ENCODE measurements at places on chromosomes 13 and 19.

DNA sequence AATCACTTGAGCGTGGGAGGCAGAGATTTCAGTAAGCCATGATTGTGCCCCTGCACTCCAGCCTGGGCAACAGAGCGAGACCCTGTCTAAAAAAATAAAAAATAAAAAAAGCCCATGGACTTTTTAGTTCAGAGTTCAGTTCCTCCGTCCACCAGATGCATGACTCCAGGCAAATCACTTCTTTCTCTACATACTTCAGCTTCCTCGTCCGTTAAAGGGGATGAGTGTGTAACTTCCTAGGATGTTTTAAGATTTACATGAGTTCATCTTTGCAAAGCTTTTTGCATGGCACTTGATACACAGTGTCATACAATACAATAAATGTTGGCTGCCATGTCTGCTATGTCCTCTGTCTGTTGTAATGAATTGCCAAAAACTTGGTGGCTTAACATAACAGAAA, 10.0 kb upstream of the FFAR2 start:
- no peak for DNase-seq

- no peak for DNase-seq
Observed at GRCh38 chr19:13132471-13133180, 14.6 kb downstream of the NACC1 start.

DNA sequence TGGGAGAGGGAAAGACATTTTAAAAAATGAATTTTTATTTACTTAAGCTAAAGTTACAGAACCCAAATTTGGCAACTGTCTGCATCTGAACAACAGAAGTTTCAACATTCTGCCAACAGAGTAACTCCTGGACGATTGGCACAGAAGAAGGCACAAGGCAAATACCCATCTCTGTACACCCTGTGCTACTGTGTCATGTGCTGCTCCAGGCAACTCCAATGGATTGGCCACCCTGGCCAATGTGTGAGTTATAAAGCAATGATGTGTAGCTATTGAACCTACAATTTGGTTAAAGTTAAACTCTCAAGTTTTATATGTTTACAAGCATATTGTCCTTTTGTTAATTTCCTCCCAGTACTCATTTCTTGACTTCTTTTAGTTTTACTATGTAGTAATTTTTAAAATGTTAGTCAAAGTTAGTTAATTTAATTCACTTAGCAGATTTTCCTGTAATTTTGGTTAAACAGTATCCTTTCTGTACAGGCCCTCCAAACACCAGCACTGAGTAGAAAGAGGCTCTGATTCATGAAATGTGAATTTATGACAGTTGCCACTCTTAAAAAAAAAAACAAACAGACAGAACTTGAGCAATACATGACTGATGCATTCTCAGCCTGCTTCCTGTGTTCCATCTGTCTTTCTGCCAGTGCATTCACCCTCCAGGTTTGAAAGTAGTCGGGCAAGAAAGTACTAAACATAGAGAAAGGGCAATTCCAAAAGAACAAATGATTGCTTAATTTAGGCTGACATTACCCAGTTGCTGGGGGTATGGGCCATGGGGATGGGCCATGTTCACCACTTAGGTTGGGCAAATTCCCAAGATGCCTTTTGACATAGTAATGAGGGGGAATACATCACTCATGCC, 5.9 kb downstream of the STARD13 start:
- DNase-seq = no peak

DNA sequence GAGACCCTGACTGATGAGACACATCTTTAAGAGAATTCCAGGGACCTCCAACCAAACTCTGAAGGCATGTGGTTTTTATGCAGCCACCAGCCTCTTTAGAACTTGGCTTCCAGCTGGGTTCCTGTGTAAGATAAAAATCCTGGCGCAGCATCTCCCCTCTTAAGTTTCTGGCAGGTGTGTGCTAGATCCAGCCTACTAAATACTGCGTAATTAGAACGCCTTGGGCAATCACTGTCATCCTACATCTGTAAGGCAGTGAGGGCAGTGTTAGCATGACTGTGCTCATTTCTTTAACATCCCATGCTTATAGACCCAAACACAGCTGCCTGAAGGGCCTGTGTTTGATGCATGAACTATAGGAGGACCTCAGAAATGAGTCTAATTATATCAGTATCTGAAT, 173.5 kb upstream of the OBI1 start:
- DNase-seq = no peak

- no peak for DNase-seq
Observed at GRCh38 chr13:90793261-90793820, 554.1 kb upstream of the MIR17HG start.

DNA sequence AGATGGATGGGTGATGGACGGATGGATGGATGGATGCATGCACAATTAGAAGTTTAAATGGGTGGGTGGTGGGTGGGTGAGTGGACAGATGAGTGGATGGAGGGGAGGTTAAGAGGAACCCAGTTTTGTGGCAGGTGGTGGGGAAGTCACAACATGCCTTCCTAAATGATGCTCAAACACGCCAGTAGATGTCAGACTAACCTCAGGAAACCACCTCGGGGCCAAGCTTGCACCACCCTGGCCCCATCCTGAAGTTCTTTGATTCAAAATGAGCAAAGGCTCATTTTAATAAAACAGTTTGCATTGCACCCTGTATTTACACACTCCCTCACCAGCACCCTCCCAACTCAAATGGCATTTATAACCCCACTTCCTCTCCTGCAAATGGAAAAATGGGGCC, 91.4 kb upstream of the CACNA1A start:
- peak; percentile 77 for DNase-seq

DNA sequence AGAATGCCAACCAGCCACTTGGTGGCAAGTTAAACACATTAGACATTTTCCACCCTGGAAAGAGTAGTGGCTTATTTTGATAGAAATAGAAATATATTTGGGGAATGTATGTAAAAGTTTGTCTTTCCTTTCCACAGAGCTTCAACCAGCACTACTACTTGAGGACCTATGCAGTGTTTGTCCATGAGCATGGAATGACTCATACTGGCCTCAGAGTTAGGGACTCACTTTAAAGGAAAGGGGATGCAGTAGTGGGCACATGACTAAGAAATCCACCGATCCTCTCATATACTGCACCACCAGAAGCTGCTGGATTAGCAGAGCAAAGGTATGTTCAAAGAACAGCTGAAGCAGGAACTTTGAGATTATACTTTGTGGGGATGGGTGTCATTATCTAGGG, 62.6 kb downstream of the LACC1 start:
- DNase-seq = no peak

DNA sequence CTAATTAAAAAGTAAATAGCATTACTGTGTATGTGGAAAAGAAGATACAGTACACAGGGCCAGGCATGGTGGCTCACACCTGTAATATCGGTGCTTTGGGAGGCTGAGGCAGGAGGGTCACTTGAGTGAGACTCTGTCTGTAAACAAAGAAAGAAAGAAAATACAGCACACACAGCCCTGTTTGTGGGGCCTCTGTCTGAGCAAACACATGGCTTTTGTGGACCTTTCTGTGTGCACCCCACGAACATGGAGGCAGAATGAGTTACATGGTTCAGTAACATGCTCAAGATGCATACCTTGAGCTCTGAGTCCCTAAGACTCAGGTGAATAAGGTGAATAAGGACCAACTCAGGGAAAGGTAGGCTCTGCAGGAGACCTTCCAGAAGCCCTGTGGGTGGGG, 20.0 kb upstream of the AMER2 start:
- DNase-seq = no peak

- no peak for DNase-seq
Observed at GRCh38 chr19:28841531-28841930, 371.4 kb downstream of the UQCRFS1 start.

DNA sequence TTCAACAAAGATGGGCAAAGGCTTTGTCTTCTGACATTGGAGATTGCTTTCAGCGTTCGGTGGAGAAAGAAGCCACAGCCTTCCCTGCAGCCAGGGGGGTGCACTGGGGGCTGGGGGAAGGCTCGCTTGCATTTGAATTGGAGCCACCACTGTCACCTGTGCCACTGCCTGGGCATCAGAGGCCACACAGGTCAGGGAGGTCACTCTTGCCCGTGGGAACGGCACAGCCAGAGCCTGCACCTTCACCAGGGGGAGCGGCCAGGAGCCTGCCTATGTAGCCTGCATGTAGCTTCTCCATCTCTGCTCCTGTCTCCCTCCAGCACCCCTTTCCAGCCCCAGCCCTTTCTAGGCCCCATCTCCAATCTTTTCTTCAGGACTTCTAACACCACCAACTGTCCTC, 43.7 kb upstream of the KCTD15 start:
- no peak for DNase-seq

GRCh38 chr13:24276861-24277260, 32.5 kb upstream of the C1QTNF9 start:
- DNase-seq = no peak

DNA sequence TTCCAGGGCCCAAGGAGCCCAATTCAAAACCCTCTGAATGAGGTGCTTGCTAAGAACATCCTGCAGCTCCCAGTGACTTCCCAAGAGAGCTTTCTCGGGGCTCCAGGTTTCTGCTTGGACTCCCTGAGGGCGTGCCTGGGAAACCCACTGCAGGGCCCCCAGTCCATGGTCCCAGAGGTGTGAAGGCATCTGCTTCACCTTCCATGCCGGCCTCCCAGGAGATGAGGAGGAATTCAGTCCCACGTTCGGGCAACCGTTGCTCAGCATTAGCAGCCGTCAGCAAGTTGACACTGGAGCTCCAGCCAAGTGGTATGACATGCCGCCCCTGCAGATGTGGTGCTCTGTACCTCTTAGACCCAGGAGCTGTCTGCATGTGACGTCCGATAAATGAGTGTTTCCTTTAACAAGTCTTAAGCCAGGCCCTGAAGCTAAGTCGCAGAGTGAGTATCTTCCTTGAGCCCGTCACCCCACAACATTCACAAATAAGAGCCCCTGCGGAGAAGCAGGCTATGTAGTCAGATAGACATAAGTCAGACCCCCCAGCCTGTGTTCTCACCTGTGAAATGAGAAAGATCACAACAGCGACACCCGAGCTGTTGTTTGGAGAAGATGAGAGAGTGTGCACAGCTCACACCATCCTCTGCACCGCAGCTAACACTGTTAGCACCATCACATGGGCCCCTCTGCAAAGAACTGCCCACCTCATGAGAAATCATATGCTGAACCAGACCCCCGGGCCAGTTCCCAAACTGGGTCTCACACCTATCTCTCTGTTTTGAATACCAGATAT, 150.3 kb downstream of the KATNAL1 start:
- DNase-seq = no peak

GRCh38 chr13:114135731-114136171, 3.3 kb upstream of the RASA3 start:
- DNase-seq = no peak

DNA sequence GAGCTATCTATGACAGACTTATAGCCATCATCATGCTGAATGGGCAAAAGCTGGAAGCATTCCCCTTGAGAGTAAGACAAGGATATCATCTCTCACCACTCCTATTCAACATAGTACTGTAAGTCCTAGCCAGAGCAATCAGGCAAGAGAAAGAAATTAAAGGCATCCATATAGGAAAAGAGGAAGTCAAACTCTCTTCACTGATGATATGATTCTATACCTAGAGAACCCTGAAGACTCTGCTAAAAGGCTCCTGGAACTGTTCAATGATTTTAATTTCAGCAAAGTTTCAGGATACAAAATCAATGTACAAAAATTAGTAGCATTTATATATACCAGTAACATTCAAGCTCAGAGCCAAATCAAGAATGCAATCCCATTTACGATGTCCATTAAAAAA, 21.7 kb upstream of the C1QTNF9B start:
- no peak for DNase-seq

DNA sequence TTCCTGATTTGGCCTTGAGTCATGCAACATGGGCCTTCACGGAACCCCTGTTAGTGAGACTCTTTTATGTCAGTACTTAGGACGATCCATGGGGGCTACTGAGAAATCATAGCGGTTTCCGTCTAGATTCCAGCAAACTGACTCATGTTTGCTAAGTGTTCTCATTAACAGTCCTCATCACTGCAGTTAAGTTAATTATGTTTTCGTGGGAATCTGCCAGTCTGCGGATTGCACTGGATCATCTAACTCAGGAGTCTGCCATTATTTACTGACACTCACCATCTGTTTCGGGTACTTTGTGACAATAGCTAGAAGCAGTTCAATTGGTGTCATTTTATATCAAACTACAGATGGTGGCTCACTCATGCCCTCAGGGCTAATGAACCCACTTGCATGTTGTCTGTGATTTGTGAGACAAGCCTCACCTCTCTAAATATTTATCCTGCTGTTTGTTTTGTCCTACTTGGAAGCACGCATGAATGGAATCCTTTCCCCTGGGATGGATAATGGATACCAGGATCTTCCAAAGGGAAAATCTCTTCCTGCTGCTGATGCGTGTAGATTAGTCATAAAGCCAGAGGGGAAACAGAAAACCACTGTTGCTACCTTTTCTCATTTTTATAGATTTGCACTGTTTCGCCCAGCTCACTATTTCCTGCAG, 61.8 kb downstream of the RAB20 start:
- DNase-seq = no peak
